ENCODE measurements at places on chromosomes 11 and 22.
A peak's percentile ranks its signal among the peaks of the same experiment; 100 is the strongest.

- DNase-seq, result no peak
Measured at GRCh38 chr11:33052231-33052630, 12.9 kb downstream of the TCP11L1 start.

GRCh38 chr11:86692317-86692716, 19.9 kb upstream of the ME3 start:
- no peak for DNase-seq

GRCh38 chr11:33001751-33002542, 13.7 kb upstream of the DEPDC7 start:
- DNase-seq, result no peak

DNA sequence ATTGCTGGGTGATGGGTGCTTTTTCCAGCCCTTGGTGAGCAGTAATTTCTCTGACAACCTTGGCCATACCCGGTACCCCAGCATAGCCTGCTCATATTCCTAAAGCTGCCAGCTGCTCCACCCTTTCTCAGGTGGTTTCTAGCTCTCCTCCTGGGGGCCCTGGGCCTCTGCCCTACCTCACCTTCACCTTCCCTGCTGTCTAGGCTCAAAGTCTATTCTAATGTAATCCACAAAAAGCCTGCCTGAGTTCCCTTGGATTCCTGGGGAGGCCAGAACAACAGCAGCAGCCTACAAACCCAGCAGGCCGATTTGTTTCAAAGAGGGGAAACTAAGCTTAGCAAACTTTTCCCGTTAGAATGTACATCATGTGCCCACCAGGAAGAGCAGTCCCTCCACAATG, 117.6 kb downstream of the DSCAML1 start:
- DNase-seq, result no peak

DNA sequence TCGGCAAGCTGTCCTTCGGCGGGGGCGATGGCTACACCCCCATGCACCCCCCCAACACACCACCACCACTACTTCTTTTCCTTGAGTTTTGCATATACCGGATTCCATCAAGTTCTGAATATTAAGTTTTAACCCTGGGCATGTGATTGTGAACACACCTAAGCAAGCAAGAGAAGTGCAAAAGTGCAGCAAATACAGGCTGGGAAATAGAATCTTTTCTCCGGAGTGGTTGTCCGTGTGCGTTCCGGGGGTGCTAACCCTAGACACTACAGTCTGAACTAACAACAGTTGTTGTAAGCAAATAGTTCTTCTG, 574 bp downstream of the PRSS23 start:
- DNase-seq, result no peak

- no peak for DNase-seq
Measured at GRCh38 chr22:46149512-46150033, 753 bp upstream of the PPARA start.

DNA sequence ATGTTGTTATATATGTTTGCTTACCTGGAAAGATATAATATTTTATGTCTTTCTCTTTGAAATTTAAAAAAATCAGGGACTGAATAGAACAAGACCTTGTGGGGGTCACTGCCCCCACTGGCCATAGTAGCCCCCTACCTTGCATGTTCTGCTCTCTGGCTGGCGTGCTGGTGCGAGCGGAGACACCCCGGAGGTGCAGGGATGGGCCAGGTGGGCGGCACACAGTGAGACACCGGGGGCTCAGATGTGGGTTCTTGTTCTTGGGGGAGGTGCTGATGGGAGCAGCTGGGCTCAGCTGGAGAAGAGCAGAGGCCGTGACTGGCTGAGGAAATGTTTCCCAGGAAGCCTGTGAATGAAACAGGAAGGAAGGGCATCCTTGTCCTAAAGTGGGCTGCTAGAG, 20.2 kb downstream of the GAB4 start:
- DNase-seq, result no peak

DNA sequence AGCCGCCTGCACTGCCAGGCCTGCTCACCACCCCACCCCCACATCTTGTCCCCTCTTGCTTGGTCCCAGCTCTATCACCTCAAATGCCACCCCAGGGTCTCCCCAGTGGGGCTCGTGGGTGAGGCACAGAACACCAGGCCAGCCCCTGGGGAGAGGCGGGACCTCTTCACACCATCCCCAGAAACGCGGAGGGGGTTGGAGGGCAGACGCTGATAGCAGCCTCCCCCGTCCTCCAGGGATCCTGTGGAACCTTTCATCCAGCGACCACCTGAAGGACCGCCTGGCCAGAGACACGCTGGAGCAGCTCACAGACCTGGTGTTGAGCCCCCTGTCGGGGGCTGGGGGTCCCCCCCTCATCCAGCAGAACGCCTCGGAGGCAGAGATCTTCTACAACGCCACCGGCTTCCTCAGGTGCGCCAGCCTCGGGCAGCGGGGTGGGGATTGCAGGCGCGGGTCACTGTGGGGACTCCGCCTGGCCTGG, 5.8 kb downstream of the PKP3 start:
- DNase-seq, result no peak

- no peak for DNase-seq
Measured at GRCh38 chr11:112844517-112844916, 116.7 kb upstream of the NCAM1 start.

DNA sequence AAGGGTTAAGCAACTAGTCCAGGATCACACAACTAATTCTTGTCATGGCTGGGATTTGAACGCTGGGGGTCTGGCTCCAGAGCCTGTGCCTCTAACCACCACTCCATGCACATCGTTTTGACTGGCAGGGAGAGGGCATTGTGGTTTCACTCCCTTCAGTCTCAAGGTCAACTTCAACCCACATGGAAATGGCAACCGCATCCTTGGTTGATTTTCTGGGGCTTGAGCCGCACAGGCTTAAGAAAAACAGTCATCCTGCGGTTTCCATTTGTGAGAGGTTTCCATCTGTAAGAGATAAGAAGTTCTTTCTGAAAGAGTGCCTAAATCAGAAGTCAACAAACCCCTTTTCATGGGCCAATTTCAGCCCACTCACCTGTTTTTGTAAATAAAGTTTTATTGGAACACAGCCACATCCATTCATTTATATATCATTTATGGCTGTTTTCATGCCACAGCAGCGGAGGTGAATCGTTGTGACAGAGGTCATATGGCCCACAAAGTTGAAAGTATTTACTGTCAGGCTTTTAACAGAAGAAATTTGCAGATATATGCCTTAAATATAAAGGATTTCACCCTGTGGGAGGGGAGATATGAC, 65.7 kb downstream of the SGSM1 start:
- DNase-seq, result no peak

DNA sequence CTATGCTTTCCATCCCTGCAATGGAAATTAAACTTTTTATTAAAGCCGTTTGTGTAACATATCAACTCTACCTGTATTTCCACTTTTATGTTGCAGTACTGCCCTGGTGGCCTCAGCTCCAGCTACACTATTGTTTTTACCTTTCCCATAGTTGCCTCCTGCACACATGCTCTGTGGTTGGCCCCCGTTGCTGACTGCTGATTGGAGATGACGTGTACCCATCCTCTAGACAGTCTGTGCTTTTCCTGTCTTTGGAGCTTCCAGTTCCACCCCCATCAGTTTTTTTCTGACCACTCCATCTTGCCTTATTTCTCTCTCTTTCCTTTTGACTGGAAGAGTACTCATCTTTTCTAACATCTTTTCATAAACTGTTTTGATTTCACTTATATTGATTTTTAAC, 123.8 kb downstream of the TEAD1 start:
- DNase-seq, result no peak

- DNase-seq, result no peak
Measured at GRCh38 chr11:118050208-118050891, 26.5 kb upstream of the TMPRSS4 start.

DNA sequence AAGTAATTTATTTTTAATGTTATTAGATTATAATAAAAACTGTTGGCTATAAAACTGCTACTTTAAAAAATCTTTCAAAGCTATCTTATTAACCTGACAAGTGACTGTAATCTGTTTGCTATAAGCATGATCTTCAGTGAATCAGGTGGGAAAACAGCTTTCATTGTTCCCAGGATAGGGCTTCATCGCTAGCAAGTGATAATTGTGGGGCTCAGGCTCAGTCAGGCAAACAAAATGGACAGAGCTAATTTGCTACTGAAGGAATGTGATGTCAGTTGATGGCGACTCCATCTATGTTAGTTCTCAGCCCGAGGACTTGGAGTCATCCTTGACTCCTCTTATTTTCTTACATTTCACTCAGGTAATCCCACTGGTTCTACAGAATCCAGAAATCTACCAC, 125.0 kb downstream of the RASSF10 start:
- no peak for DNase-seq

DNA sequence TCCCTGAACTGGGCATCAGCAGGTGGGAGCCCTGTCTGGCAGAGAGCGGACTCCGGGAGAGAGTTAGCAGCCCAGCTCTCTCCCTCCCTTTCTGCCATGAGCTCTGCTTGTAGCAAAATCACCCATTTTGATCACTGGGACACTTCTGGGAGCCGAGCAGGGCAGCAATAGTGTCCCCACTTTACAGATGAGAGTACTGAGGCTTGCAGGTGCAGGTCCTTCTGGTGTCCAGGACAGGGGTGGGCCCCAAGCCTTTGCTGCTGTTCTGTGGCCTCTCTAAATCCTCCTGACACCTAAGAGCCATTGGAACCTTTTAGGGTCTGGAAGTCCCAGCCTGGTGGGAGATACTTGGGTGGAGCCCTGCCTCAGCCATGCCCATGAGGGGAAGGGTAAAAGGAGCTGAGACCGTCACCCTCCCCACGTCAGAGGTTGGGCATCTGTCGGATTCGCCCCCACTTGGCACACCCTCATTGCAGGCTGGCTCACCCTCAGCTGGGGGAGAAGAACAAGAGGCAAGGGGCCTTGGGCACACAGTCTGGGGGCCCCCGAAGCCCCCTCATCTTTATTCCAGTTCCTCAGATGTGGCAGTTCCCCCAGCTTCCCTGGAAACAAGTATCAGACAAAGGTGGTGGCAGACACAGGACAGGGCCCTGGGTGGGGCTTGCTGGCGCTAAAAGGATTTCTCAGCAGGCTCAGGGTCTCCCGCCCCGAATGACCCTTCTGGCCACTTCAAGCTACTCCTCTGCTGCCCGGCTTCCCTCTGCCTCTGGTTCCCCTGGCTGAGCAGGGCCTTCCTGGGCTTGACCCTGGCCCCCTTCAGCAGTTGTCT, 4.5 kb downstream of the RIN1 start:
- peak; percentile 42 for DNase-seq

- no peak for DNase-seq
Measured at GRCh38 chr11:103881584-103881983, 154.9 kb upstream of the DDI1 start.

GRCh38 chr11:83310718-83311117, 24.6 kb upstream of the CCDC90B start:
- no peak for DNase-seq

- DNase-seq, result no peak
Measured at GRCh38 chr22:35558031-35558430, 17.4 kb downstream of the RASD2 start.

DNA sequence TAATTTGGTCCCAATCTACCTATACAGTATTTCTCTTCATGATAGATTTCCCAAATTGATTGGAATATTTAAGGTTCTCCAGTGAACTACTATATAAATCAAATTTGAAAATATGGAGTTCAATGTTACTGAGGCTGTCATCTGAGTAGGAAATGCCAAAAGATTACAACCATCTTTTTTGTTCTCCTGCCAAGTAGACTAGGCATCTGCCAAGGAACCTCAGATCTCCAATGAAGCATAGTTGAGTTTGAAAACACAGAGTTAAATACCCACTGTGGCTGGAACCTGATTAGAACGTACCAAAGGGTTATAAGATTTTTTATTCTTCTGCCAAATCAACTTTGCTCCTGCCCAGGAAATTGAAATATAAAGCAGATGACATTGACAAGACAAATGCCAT, 330.9 kb downstream of the CNTN5 start:
- no peak for DNase-seq

GRCh38 chr11:15649371-15650104, 534.8 kb downstream of the INSC start:
- DNase-seq, result no peak

- no peak for DNase-seq
Measured at GRCh38 chr11:46553814-46554212, 40.0 kb downstream of the AMBRA1 start.

DNA sequence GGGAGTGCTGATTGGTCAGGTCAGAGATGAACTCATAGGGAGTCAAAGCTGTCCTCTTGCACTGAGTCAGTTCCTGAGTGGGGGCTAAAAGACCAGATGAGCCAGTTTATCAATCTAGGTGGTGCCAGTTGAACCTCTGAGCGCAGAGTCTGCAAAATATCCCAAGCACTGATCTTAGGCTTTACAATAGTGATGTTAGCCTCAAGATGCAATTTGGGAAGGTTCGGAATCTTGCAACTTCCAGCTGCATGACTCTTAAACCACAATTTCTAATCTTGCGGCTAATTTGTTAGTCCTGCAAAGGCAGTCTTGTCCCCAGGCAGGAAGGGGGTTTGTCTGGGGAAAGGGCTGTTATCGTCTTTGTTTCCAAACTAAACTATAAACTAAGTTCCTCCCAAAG, 92.3 kb upstream of the PARVA start:
- DNase-seq, result no peak

GRCh38 chr22:20128902-20129746, 2.5 kb upstream of the ZDHHC8 start:
- no peak for DNase-seq

DNA sequence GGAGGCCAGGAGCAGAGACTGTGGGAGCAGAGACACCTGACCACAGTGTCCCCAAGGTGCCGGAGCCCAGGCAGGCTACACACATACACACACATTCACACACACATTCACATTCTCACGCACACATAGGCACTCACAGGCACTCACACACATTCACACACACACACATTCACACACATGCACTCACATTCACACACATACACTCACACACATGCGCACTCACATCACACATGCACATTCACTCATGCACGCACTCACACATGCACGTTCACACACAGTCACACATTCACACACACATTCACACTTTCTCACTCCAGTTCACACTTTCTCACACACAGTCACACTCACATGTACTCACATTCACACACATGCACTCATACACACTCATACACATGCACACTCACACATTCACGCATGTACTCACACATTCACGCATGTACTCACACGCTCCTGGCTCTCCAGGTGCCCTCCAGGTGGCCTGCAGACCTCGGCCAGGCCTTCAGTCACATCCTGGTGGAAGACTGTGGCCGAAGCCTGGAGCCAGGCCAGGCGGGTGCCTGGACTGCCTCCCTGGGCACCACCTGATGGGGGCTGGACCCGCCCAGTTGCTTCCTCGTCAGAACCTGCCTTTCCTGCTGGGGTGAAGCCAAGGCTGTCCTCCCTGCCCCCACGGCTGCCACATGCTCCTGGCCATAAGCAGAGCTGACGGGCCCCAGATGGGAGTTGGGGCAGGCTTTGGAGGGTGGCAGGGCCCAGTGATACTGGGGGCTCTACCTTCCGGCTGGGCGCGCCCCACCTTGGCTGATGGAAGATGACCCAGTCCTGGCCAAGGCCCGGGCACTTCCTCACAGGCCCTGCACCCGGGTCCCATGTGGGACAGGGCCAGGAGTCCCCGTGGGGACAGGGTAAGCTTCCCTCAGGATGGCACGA, 89.5 kb downstream of the WNT7B start:
- peak; percentile 86 for DNase-seq

- peak; percentile 65 for DNase-seq
Measured at GRCh38 chr11:35619116-35619854, 1.0 kb downstream of the FJX1 start.
